ENCODE measurements at places on chromosomes 3 and 15.

DNA sequence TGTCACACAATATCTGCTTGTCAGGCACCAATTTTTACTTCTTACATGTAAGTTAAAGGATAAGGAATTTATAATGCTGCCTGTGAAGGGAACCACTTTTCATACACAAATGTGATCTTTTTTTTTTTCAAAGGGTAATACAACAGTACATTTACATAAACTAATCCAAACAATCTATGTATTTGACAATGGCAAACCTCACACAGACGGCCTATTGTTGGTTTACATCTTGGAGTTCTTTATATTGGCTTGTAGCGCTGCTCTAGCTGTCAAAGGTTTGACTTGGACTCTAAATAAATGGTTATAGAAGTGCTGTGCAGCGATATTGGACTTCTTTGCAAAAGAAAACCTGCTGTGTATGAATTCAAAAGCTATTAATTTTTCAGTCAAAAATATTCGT lies 598.0 kb downstream of the FOXP1 start:
- no peak for DNase-seq

- no peak for DNase-seq
Observed at GRCh38 chr3:183331498-183331897, 78.4 kb downstream of the B3GNT5 start.

GRCh38 chr15:50718700-50719125 lies 32.1 kb upstream of the TRPM7 start:
- no peak for DNase-seq

DNA sequence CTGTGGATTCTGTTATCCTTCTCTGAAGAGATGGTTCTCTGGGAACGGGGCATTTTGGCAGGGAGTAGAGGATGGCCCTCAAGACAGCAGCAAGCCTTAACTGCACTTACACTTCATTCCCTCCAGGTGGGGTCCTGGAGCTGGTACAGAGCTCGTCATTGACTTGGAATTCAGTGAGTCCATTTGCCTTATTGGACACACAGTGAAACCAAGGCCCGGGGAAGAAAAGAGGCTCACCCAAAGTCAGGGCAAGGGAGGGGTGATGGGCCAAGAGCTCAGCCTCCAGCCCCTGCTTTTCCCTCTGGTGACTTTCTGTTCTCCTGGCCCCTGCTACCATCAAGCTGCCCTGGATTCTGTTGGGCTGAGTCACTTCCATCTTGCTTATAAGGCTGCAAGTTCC lies 125.6 kb downstream of the ETFA start:
- DNase-seq = no peak

DNA sequence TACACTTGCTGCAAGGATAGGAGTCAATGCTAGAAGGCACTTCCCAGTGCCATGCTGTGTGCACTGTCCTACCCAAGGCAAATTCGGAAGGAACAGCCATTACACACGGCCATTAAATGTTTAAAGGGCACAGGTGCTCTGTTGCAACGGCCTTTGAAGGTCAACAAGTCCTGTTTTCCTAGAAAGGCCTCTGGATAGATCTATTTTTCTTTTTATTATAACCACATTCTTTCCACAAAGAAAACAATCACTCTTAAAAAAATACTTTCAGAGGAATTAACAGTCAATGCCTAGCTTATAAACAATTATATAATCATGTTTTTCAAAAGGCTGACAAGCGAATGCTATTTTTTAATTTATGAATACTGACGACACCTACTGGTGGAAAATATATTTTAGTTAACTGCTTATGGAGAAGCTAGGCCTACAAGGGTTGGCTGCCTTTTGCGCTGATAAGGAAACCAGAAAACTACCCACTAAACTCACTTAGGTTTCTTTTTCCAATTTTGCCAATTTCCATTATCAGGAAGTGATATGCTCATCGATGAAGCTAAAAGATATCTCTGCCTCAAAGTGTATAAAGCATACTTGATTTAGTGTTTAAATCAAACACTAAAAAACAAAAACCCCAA lies 2.4 kb downstream of the ARHGEF3 start:
- peak; percentile 91 for DNase-seq

- no peak for DNase-seq
Observed at GRCh38 chr15:29143909-29144635, 125.5 kb downstream of the NSMCE3 start.

DNA sequence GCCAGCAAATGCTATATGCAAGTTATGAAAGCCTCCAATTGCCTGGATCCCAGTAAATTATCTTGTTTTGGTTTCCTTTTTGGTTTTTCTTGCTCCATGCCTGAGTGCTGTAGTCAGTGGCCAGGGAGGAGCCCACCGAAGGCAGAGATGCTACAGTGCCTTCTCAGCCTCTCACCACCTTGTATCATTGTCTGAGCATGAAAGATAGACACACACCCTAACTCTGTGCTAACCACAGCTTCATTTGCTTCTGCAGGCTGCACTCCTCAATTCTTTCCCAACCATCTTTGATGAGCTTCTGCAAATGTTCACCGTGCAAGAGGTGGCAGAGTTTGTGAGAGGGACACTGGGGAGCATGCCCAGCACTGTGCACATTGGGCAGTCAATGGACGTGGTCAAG lies 114.5 kb upstream of the MANF start:
- DNase-seq = no peak

Measured in CD4-positive, CD25-positive, alpha-beta regulatory T cell (primary cell).